ENCODE measurements at places on chromosomes 7 and 10. TPM values are rescaled to one million over a fixed set of nuclear protein-coding genes. Genes with fewer than 3 reads are reported as not detected.

The EBF3 gene
- 0.14 TPM for total RNA-seq

The UNCX gene
- total RNA-seq = not detected

The SPDYE6 gene
- not detected for total RNA-seq

The HGF gene
- 0.01 TPM for total RNA-seq

The ARMS2 gene
- total RNA-seq = not detected

The GFRA1 gene
- 10.2 TPM for total RNA-seq

The MAGI2 gene
- total RNA-seq = 0.46 TPM

The CRYGN gene
- not detected for total RNA-seq

The SPDYE9 gene
- not detected for total RNA-seq

The TWIST1 gene
- total RNA-seq = 3.8 TPM

The ALOX5 gene
- total RNA-seq = 0.24 TPM

All from A549 treated with CORT108297 at 1 μM for 4 hours (cell line).